Ecto neural progenitor cell (in vitro differentiated cells): ENCODE measurements at places on chromosomes 2 and 18.

DNA sequence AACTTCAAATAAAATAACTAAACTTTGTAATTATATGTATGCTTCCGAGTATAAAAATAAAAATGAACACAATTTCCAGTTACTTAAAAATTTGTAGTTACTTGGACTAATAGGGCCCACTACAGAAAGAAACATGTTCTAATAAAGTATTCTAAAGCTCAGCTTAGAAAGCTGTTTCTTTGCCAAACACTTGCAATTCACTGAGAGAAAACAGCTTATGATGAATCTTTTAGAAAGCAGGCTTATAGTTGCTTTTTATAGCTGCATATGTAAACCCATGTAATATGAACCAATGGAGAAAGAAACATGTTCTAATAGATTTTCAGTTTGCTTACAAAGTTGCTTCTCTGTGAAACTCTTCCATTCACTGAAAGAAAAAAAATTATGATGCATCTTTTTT, 766.0 kb downstream of the LRP1B start:
- no peak for DNase-seq

DNA sequence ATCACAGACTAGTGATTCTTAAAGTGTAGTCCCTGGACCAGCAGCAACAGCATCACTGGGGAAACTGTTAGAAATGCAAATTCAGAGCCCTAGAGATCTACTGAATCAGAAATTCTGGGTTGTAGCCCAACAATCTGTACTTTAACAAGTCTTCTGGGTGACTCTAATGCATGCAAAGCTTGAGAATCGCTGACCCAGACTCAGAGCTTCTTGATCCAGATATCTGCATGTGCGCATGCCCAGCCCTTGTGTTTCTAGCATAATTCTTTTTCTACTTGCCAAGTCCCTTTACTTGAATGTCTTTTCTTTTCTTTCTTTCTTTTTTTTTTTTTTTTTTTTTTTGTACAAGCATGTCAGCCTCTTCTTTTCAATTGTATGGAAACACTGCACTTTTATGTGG, 60.4 kb downstream of the FIGN start:
- DNase-seq, result no peak

DNA sequence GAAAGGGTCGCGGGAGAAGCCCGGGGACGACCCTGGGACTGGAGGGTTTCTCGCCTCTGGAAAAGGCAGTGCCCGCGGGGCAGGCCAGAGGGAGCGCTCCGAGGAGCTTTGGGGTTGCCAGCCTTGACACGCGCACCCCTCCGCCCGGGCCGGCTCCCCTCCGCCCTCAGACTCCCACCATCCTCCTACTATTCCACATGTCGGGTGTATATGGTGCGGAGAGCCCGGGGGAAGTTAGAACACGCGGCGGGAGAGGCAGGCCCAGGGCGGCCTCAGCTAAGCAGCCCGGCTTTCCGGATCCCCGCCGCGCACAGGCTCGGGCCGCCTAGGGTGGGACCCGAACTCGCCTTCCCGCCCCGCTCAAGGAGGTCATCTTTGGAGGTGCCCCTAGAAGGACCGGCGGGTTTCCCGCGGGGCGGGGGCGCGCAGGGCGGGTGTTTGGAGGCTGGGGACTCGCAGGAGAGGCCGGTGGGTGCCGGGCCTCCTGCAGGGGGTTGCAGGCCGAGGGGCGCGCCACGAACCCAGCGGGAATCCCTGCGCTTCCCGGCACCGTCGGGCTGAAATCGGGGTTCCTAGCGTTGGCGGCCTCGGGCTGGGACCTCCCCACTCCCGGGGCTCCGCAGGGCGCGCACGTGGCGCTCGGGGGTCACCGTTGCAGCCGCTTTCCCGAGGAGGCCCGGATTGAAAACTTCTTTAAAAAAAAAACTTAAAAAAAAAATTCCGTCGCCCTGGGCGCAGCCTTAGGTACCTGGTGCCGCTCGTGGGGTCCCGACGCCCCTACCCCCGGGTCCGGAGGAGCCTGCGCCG, 3.7 kb downstream of the NFATC1 start:
- peak; percentile 56 for DNase-seq

DNA sequence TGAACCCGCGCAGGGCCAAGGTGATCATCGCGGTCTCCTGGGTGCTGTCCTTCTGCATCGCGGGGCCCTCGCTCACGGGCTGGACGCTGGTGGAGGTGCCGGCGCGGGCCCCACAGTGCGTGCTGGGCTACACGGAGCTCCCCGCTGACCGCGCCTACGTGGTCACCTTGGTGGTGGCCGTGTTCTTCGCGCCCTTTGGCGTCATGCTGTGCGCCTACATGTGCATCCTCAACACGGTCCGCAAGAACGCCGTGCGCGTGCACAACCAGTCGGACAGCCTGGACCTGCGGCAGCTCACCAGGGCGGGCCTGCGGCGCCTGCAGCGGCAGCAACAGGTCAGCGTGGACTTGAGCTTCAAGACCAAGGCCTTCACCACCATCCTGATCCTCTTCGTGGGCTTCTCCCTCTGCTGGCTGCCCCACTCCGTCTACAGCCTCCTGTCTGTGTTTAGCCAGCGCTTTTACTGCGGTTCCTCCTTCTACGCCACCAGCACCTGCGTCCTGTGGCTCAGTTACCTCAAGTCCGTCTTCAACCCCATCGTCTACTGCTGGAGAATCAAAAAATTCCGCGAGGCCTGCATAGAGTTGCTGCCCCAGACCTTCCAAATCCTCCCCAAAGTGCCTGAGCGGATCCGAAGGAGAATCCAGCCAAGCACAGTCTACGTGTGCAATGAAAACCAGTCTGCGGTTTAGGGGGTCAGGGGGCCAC, 897 bp downstream of the GPR45 start:
- no peak for DNase-seq

- DNase-seq, result no peak
Measured at GRCh38 chr2:177675350-177675821, 282.8 kb downstream of the AGPS start.

DNA sequence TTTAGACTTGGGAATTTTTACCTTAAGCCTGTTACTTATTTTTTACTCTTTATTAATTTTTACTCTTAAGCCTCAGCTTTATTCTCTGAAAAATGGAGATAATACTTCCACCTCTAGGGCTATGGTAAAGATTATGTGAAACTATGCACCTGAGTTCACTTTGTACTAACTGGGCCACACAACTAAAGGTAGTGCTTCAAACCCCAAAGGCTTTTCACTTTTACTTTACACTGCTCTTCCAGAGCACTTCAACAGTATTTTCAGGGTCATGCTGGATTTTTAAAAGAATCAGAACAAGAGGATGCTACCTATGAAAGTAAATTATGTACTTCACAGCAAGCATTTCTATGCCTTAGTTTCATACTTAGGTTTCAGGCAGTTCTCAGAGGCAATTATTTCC, 27.8 kb downstream of the MEX3C start:
- DNase-seq, result no peak

GRCh38 chr2:10818984-10819383, 6.4 kb upstream of the PDIA6 start:
- DNase-seq, result no peak

GRCh38 chr2:160905862-160906261, 254.4 kb upstream of the TANK start:
- no peak for DNase-seq

DNA sequence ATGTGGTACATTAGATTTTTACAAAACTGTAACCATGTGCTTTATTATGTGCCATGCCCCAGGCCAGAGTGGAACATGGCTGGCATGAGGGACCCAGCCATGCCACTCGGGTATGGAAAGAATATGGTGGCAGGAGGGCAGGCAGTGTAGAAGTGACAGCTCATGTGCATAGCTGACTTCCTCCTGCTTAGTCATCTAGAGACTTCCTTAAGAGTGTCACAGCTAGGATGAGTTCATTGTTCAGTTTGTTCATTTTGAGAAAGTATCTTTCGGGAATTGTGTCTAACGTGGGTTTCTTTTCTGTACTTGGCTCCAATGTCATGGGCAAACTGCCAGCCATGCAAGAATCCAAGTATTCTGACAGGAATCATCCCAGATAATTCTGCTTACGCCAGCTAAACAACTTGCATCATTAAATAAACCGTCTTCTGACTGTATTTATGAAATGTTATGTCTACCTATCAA, 94.3 kb upstream of the ITGB6 start:
- DNase-seq, result no peak

DNA sequence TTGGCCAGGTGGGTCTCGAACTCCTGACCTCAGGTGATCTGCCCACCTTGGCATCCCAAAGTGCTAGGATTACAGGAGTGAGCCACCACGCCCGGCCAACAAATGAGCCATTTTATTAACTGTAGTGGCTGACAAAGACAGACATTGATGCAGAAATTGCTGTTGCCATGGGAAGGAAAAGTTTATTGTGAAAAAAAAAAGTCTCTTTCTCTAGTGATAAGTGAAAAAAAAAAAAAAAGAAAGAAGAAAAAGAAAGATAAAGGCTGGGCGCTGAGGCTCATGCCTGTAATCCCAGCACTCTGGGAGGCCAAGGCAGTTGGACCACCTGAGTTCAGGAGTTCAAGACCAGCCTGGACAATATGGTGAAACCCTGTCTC, 39.8 kb upstream of the RAB1A start:
- no peak for DNase-seq

DNA sequence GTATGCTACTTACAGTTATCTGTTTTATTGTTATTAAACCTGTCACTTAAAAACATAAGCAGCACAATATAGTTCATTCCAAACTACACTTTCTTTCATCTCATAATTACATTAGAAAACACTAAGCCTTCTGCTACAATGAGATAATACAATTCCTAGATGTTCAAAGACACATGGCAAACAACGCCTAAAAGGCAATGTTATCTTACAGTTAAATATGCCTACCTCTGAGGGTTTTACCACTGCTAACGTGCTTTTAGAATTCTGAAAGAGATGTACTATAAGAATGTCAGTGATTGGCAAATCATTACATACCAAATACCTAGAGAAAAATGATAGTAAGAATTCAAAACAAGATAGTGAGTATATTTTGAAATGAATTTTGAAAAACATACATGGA, 46.8 kb upstream of the SPOPL start:
- no peak for DNase-seq

GRCh38 chr2:170503563-170503962, 211.6 kb upstream of the SP5 start:
- DNase-seq, result no peak

GRCh38 chr18:52462853-52463252, 122.9 kb downstream of the DCC start:
- no peak for DNase-seq

DNA sequence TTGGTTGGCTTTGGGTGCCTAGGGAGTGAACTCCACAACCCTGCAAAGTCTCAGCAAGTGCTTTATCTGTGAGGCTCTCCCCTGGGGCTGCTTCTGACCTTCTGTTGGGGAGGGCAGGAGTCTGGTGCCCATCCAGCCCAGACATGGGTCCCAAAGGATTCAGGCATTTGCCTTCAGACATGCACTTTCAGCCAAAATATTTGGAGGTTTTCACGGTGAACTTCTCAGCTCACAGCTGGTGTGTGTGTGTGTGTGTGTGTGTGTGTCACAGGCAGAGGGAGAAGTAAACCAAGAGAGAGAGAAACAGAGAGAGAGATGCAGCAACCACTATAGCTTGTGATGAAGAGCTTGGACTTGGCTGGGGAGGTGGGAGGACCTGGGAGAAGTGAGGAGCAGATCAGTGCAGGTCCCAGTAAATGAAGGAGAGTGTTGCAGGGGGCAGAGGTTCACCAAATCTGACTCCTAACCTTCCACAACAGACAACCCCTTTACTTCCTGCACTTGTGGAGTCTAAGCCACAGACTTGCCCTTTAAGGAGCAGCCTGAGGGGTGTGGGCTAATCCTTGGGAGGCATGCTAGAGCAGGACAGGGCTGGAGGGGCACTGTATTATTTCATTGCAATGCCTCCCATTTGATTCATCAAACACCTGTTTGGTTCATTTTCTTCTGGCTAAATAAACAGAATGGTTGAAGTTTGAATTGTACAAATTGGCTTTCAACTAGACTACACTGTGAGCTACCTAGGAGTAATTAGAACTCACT, 14.1 kb downstream of the SLC9A4 start:
- no peak for DNase-seq

DNA sequence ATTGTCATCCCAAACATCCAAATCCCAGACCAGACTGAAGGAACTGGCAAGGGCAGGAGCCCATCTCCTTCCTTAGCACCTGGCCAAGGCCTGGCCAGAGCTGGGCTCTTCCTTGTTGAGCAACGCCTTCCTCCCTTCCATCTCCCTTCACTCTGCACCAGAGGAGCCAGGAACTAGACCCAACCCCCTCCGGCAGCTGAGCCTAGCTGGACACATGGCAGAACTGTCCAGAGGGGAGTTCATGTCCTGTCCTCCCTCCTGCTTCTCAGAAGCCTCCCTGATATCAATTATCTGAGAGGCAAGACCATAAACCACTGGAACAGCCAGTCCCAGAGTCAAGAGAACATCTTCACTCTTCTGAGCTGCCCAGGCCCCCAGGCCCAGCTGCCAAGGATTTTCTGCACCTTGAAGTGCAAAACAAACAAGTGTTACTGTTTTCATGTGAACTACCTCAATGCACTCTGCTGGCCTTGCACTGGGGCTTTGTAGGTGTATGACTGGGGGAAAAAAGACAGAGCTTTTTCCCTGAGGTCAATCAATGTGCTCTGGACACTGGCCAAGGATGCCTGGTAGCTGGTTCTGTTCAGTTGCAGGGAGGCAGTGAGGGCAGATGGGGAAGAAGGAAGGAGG, 107.6 kb upstream of the MSH6 start:
- no peak for DNase-seq

GRCh38 chr18:77528872-77529271, 279.2 kb downstream of the GALR1 start:
- DNase-seq, result no peak

DNA sequence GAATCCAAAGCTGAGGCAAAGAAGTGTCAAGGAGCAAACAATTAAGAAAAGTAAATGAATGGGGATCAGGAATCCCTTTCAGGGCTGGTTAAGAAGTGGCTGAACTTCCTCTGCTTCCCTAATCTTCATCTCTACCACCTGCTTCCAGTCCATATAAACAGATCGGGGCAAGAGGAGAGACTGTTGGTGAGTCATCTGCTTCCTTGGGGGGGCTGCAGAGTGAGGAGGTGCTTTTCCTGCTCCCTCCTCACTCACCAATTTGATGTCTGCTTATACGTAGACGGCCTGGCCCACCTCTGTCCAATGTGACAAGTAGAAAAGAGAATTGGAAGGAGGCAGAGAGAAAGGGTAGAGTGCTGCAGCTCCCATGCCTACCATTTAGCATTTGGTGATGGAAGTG, 68.4 kb downstream of the NAB1 start:
- no peak for DNase-seq

- no peak for DNase-seq
Measured at GRCh38 chr2:37569986-37570679, 101.3 kb downstream of the CDC42EP3 start.

- no peak for DNase-seq
Measured at GRCh38 chr2:157898591-157898996, 22.5 kb upstream of the ACVR1 start.

DNA sequence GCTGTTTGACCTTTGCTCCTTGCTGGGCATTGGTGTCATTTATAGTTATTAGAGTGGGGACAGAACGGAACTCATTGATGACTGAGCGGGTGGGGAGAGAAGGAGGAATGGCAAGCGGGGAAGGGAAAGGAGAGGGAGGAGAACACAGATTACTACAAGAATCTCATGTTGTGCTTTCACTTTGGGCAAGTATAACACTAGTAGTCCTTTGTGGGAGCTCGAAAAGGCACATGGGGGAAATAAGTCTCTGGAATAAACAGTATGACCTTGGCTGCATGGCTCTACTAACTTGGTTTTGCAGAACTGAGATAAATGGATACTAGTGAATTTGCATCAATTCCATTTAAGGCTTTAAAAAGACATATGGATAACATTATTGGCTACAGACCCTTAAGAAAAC, 161.7 kb upstream of the NABP1 start:
- no peak for DNase-seq

- DNase-seq, result no peak
Measured at GRCh38 chr2:191905336-191905735, 58.4 kb upstream of the CAVIN2 start.

GRCh38 chr18:60754413-60755009, 381.9 kb upstream of the MC4R start:
- DNase-seq, result no peak
